ENCODE measurements at places on chromosomes 6 and 20.

DNA sequence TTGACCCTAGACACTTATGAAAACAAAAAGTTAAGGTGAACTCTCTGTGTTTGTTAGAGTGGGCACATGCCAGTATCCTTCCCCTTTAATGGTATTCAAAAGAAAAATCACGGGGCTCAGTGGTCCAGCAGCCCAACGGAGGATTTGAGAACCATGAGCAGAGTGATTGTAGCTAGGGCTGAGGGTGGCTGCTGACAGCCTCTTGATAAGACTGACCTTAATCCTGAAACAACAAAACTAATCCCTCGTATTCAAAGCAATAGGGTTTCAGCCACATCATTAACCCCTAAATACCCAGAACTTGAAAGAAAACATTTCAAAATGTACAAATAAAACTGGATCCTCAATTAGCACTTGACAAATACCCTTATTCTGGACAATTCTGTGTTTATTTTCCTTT, 95.1 kb downstream of the SNAP25 start:
- DNase-seq: no peak

GRCh38 chr6:129921169-129921817, 60.2 kb upstream of the TMEM244 start:
- DNase-seq: no peak

- no peak for DNase-seq
These were observed 8.8 kb upstream of the BTN3A3 start for GRCh38 chr6:26431258-26432172.

DNA sequence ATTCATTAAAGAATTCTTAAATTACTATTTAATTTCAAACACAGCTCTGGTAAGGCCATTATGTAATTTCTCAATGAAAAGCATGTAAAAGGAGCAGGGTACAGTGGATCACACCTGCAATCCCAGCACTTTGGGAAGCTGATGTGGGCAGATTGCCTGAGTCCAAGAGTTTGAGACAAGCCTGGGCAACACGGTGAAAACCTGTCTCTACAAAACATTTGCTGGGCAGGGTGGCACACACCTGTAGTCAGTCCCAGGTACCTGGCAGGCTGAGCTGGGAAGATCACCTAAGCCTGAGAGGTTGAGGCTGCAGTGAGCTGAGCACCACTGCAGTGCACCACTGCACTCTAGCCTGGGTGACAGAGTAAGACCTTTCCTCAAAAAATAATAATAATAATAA, 37.4 kb downstream of the MDN1 start:
- DNase-seq: no peak

- DNase-seq: peak; percentile 99
These were observed 414.0 kb upstream of the OPRM1 start for GRCh38 chr6:153625089-153625488.

GRCh38 chr6:8059129-8059528, 5.1 kb downstream of the BLOC1S5 start:
- DNase-seq: peak; percentile 53

DNA sequence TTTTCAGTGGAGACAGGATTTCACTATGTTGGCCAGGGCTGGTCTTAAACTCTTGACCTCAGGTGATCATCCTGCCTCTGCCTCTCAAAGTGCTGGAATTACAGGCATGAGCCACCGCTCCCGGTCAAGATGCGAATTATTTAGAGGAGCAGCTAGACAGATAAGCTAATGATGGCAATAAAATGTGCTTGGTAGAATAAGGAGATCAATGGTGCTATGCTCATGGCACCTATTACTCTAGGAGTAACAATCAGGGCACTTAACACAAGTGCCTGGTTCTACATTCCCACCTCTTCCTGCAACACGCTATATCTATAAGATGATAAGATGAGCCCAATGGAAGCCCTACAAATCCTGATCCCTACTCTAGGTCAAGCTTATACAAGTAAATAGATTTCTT, 61.4 kb upstream of the LOC128125822 start:
- DNase-seq: no peak

- no peak for DNase-seq
These were observed 384.7 kb downstream of the C6orf118 start for GRCh38 chr6:164924674-164925073.

DNA sequence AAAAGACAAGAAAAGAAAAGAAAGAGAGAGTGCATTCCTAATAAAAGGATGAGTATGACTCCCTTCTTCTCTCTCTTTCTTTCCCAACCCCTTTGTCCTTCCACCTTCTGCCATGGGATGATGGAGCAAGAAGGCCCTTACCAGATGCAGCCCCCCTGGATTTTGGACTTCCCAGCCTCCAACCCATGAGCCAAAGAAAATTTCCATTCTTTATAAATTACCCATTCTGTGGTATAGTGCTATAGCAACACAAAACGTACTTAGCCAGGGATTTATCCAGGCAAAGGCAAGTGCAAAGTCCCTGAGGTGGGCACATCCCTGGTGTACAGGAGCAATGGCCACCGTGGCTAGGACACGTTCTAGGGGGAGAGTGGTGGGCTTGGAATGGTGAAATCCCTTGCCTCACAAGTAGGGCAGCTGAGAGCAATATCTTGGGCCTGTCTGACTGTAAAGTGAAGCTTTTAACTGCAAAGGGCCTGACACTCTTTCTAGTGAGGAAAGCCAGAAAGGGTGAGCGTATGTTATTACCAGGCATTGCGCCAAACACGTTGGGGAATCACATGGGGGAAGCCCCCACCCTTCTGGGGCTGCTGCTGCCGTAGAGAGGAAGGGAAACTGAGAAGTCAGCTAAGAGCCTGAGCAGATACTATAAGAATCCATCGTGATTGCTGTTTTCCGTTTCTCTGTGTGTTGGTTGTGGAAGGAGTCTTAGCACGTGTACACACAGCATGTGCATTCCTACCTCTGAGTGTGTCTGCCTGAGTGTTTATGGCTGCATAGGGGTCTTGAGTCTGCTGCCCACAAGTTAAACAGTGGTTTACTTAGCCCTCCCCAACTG, 50.7 kb upstream of the SIRPA start:
- DNase-seq: peak; percentile 54

DNA sequence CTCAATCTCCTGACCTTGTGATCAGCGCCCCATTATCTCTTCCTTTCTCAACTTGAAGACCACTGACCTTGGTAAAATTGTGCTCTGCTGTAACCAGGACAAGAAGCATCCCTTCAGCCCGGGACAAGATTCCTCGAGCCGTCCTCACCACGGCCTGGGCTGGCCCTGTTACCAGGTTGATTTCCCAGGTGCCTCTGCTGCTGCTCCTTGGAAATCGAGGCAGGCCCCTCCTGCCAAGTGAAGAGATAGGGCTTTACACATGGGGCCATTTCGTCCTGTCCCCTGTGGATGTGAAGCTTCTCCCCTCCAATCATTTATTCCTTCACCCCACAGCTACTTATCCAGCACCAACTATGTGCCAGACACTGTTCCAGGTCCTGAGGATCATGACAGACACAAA, 21.5 kb downstream of the RAB44 start:
- no peak for DNase-seq

DNA sequence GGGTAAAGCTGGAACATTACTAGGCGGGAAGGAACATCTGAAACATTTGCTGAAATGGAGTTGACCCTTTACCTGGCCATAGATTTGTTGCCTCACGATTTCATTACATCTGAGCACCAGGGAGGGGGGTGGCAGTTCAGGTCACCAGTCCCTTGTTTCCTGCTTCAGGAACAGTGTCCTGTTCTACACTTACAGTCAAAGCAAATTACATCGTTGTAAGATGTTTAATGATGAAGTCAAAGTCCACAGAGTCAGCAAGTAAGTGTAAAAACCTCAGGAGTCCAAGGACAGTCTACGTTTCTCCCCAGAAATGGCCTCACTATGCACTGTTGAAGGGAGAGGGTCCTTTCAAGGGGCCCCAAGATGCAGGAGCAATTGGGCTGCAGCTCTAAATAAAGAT, 8.9 kb upstream of the MICB start:
- no peak for DNase-seq

DNA sequence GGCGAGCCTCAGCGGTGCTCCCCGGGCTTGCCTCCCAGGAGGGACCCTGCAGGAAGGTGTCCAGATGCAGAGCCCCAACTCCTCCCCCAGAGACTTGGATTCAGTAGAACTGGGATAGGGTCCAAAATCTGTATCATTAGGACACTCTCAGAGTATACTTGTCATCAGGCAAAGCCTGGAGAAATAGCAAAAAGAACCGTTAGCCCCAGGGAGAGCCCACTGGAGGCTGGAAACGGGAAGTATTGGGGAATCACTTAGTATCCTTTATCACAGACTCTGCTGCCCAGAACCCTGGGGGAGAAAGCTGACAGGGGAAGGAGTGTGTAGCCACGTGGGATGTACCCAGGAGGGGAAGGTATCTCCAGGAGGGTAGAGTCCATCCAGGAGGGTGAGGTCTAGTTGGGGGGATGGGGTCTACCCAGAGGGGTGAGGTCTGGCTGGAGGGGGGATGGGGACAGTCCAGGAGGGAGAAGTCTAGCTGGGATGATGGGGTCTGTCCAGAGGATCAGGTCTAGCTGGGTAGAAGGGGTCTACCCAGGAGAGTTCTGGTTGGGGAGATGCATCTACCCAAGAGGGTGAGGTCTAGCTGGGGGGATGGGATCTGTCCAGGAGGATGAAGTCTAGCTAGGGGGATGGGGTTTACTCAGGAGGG, 107.2 kb downstream of the LY86 start:
- DNase-seq: no peak

GRCh38 chr20:58870293-58871014, 17.9 kb downstream of the GNAS start:
- peak; percentile 69 for DNase-seq

GRCh38 chr20:48680650-48681049, 147.1 kb downstream of the PREX1 start:
- no peak for DNase-seq

- no peak for DNase-seq
These were observed 238.5 kb downstream of the NFATC2 start for GRCh38 chr20:51303731-51304670.

GRCh38 chr6:124866040-124866439, 96.2 kb upstream of the RNF217 start:
- DNase-seq: no peak

DNA sequence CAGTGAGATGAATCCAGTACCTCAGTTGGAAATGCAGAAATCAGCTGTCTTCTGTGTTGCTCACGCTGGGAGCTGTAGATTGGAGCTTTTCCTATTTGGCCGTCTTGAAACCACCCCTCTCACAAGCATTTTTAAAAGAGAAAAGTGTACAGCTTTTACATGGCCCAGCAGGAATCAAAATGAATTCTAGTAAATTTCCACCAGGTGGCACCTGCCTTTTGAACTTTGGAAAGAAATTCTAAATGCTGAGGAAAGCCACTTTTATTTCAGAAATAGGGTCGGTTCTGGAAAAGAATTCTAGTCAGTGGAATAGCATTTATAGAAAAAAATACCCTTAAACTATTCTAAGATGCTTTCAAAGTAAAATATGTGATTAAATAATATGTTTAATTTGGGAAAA, 647.8 kb downstream of the CD109 start:
- peak; percentile 5 for DNase-seq

GRCh38 chr6:157392927-157393668, 12.1 kb downstream of the ZDHHC14 start:
- DNase-seq: no peak

DNA sequence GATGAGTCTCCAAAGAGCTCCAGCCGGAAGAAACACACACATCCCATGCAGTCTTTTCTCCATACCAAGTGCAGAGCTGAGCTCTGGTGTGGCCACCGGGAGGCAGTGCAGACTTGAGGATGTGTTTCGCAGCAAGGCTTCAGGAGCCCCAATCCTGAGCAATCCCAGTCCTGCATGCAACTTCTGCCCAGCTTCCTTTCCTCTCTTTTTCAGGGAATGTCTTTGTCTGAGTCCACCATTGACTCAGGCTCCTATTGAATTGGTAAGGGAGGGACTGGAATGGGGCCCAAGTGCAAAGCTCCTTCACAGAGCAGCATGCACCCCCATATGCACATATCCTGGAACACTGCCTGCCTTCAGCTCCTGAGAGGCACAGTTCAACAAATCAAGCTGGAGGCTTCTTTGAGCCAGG, 50.5 kb upstream of the ASIP start:
- peak; percentile 88 for DNase-seq

- peak; percentile 55 for DNase-seq
These were observed 18.5 kb upstream of the WFDC10A start for GRCh38 chr20:45611054-45611453.

DNA sequence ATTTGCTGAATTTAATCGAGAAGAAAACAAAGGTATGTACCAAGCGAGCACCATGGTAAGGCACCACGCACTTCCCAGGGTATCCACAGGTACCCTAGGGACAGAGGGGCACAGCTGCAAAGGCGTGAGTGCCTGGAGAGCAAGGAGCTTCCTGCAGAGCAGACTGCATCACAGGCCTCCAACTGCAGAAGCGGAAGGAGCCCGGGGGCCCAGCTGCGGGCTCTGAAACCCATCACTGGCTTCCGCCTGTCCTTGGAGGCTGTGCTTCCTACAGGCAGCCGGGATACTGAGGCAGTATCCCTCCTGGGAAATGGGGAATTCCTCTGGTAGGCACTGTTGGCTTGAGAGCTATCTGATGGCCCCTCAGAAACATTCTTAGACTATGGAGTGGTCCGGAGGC, 217.4 kb upstream of the GMDS start:
- DNase-seq: no peak

GRCh38 chr20:34544109-34544796, 14.3 kb upstream of the MAP1LC3A start:
- DNase-seq: no peak

GRCh38 chr20:57323034-57323433, 6.6 kb upstream of the SPO11 start:
- DNase-seq: peak; percentile 84

DNA sequence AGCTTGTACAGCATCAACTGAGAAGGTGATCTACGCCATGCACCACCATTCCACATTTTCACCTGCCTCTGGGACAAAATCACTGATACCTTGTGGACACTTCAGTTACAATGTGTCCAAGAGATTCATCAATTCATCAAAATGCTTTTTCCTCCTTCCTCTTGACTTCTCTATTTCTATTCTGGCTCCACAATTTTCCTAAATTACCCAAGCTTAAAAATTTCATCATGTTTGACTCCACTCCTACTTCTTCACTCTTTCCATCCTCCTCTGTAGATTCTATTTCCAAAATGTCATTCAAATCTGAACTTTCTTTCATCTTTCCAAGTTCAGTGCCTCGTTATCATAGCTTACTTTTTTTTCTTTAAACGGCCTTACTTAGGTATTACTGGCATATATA, 172.2 kb downstream of the BTBD9 start:
- no peak for DNase-seq

DNA sequence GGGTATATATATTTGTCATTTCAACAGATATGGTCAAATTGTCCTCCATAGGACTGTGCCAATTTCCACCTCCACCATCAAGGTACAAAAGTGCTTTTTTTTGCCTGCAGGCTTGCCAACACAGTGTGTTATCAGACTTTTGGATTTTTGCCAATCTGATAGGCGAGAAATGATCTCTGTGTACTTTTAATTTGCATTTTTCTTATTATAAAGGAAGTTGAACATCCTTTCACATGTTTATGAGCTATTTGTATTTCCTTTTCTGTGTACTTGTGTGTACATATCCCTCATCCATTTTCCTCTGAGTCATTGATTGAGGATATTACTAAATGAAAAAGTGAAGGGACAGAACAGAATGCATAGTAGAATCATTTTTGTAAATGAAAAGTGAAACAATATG, 39.0 kb upstream of the PTPN1 start:
- peak; percentile 36 for DNase-seq

All from A673 (cell line).